ENCODE measurements at places on chromosomes 11 and 22.

- no peak for DNase-seq
These were observed 78.8 kb downstream of the TSPAN18 start for GRCh38 chr11:44805596-44805995.

DNA sequence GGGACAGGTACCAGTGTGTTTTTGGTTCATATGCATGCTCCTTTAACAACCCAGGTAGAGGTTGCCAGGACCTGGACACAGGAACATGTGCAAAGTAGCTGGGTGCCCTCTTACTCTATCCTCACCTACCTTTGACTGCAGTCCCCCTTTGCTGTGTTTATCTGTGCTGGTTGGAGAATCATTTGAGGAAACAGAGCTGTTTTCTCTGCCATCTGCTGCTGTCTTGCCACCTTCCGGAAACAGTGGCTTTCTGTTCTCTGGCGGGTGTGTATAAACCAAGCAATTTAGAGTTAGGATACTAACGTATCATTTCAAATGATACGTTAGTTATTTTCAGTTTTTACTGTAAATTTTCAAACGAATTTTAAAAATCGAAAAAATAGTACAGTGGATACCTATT lies 171.9 kb upstream of the TTC12 start:
- no peak for DNase-seq

- DNase-seq = peak; percentile 0
These were observed 704 bp upstream of the CFL1 start for GRCh38 chr11:65858681-65859087.

GRCh38 chr22:39241794-39242594 lies 2.8 kb downstream of the PDGFB start:
- DNase-seq = no peak

DNA sequence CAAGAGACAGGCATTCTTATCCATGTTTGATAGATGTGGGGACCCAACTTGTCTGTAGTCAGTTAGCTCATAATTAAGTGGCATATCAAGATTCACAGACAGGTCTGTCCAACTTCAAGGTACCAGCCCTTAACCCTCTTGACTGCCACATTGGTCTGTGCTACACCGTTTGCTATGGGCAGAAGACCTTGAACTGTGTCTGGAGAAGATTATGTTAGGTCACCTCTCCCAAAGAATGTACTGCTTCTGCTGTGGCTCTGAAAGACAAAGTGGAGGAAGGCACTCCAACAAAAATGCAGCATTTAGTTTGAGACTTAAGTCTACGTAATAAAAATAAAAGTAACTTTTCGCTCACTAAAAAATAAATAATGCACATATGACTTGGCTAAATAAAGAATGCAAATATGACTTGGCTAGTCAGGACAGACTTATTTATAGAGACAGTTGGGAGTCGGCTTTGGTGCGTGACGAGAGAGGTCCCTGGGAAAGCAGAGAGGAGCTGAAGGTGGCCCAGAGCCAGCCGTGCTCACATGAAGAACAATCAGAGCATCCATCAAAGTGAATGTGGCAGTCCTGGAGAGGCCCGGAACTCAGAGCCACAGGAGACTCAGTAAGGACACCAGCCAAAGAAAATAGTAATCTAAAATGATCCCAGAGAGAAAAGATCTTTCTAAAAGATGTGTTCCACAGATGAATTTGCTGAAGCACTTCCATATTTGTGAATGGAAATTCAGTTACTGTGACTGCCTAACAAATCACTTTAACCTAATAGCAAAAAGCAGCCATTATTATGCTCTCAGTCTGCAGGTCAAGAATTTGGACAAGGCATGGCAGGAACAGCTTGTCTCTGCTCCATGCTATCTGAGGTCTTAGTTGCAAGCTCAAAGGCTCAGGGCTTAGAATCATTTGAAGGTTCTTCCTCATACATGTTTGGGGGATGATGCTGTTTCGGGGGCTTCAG lies 35.0 kb downstream of the CWC15 start:
- DNase-seq = peak; percentile 97

- no peak for DNase-seq
These were observed 12.5 kb upstream of the PTS start for GRCh38 chr11:112213753-112214152.

DNA sequence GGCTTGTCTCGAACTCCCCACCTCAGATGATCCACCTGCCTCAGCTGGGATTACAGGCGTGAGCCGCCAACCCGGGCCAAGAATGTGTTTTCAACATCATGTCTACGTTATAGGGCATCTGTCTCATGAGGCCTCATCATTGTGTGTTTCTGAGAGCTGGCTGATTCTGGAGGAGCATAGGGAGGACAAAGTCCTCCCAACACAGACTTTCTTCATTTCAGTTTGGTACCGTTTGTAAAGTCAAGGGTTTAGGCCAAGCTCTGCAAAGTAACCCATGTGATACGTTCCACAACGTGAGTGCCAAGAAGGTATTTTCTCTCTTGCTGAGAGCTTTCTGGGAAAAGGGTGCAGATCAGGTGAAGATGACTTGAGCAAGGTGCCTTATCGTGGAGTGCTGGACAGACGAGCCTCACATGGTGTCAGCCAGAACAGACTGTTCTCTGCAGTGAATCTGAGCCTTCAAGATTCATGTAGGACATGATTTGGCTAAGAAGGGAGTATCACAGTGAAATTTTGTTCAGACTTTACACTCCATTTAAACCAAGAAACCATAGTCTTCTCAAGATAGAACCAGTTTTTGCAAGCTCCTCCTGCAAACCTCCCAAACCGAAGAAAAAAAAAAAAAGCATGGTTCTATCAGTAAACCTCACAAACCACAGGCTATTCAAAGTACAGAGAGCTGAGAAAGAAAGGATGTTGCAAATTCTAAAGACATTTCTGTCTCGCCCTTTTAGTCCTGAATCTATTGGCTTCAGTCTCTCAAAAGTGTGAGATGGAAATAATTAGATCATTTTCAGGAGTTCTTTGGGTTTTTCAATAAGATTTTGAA lies 71.7 kb downstream of the DBX1 start:
- DNase-seq = no peak

- no peak for DNase-seq
These were observed 87.4 kb upstream of the SHISAL1 start for GRCh38 chr22:44399906-44400762.

DNA sequence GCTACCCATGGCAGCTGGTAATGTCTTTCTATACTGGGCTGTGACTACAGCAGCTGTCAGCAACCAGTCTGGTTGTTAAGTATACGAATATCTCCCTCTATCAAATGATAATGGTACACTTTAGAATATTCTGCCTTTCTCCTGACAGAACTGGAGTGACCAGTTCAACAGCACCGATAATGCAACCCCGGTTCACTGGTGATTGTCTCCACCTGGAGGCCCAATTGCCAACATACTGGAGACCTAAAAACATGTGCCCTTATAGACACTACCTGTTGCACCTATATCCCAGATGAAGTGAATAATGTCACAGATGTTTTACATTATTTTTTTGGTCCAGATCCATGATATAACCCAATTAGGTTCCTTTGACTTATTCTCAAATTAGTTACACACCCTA lies 21.1 kb downstream of the OR5P2 start:
- DNase-seq = no peak

GRCh38 chr11:115425816-115426215 lies 78.4 kb downstream of the CADM1 start:
- DNase-seq = no peak

Data from fibroblast of gingiva (primary cell).